ENCODE measurements at places on chromosomes 6 and 20. TPM values are rescaled to one million over a fixed set of nuclear protein-coding genes. Genes with fewer than 3 reads are reported as not detected.

The BMP6 gene
- total RNA-seq = 0.72 TPM

The HLA-G gene
- not detected for total RNA-seq

The SLC25A27 gene
- total RNA-seq = 9.4 TPM

The C6orf132 gene
- 2.9 TPM for total RNA-seq

The TNFRSF6B gene
- total RNA-seq = 2.9 TPM
